Fibroblast of skin of scalp (primary cell): ENCODE measurements at places on chromosomes 4 and X.

GRCh38 chr4:181085557-181085956 is 1157.6 kb upstream of the TENM3 start:
- peak; percentile 31 for DNase-seq

DNA sequence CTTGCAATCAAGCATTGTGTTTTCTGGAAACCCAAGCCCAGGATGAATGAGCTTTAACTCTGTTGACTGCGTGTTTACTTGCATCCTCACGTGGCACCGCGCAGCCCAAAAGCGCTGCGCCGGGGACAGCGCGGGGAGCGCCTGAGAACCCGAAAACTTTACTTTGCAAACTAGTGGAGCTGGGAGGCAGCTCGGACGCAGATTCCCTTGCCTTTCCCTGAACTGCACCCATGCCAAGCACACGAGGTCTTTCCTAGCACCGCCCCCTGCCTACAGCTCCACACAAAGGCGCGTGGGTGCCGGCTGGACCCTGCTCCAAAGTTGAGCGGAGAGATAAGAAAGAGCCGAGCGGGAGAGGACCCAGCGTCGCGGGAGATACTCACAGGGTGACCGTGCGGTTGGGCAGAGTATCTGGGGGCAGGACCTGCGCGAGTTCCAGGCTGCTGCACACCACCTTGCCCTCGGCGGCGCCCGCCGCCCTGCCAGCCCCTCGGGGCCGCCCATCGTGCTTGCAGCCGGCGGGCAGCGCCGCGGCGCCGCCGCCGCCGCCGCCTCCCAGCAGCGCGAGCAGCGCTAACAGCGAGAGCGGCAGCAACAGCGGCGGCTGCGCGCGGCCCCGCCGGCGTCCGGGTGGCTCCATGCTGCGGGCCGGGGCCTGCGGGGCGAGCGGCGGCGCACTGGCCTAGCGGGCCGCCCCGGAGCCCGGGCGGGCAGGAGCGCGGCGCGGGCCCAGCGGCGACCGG is 550 bp downstream of the ADGRA3 start:
- DNase-seq: peak; percentile 66

GRCh38 chr4:93437991-93438390 is 390.6 kb upstream of the ATOH1 start:
- no peak for DNase-seq

- DNase-seq: no peak
Observed at GRCh38 chrX:77450415-77450814, 3.2 kb downstream of the FGF16 start.

DNA sequence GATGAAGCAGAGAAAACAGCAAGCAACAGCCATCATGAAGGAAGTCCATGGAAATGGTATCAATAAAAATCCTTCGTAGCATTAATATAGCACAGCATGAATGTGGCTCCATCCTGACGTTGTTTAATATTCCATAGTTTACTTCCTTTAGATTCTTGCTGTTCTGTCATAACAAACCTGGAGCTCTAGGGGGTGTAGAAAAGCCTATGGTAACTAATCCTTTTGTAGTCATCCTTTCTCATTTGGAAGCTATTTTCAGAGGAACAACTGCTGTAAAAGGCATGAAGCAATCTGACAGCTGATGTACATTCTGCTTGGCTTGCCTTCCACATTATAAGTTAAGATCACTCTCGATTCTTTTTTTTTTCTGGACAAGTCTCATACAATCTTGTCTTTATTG is 914 bp downstream of the MYOZ2 start:
- peak; percentile 26 for DNase-seq
